NCI-H1694 (cell line): ENCODE measurements at places on chromosomes 6 and 20.

GRCh38 chr6:75941509-75941908 is 131.0 kb downstream of the IMPG1 start:
- DNase-seq: no peak

GRCh38 chr6:69339163-69339550 is 457.7 kb downstream of the LMBRD1 start:
- no peak for DNase-seq

DNA sequence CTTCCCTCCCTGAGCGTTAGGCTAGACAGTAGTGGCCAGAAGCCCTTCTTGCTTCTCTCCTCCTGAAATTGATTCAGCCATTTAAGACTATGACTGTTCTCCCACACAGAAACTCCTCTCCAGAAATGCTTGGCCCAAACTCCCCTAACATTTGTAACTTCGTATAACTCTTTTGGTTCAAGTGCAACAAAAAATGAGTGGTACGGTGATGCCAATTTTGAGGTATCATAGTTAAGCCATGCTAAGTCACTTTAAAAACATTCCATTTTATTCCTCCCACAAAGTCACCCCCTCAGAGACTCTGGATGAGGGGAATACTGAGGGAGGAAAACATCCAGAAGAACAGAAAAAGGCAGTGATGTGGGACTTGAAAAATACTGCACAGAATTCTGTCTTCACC is 21.1 kb upstream of the ROS1 start:
- no peak for DNase-seq

GRCh38 chr6:12060780-12061609 is 48.9 kb downstream of the HIVEP1 start:
- DNase-seq: no peak

DNA sequence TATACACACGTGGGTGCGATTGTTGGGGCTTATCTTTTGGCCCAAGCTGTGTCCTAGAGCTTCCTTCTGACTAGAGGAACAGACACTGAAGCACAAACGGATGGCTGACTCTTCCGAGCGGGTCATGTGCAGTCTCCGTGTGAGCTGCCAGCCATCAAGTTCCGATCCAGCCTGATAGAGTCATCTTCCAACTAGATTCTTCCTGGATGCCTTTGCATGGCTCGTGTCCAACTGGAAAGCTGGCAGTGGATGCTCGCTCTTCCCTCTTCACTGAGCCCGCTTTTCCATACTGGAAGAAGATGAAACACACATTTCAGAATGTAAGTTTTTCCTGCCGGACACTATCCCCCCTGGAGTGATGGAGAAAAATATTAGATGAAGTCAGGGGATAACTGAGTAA is 148.1 kb downstream of the SCML4 start:
- DNase-seq: no peak

DNA sequence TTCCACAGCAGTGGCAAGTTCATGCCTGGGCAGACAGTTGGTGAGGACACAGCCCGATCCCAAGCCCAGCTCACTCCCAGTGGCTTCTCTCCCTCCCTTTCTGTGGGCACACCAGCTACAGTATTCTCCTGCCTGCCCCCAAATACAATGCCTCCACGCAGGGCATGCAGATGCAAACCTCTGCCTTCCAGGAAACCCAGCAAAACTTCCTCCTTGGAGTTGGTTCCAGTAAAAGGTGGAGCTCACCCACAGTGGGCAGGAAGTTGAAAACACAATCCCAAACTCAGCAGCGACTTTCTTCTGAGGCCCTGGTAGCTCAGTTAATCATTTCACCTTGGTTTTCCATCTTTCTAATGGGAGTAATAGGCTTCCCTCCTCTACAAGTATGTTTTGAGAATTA is 93.7 kb downstream of the LY86 start:
- DNase-seq: no peak
